ENCODE measurements at places on chromosomes 5 and 9. TPM values are rescaled to one million over a fixed set of nuclear protein-coding genes. Genes with fewer than 3 reads are reported as not detected.

DNA sequence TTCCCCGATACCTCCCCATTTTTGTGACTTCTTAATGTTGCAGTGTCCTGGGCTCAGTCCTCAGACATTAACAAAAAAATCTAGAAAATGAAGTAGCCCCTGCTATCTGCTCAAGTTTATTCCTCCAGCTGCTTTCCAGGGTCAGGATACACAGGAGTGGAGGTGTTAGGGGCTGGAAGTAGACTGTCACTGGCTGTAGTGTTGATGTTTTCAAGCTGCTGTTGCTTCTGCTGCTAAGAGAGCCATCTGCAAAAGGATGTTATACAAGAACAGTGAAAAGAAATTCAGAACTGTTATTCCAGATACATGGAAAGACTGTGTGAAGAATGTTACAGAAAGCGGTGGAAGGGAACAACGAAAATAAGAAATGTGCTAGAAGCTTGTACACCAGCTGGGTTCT is 10.7 kb downstream of the CD14 start:
- H3K4me3 ChIP-seq, result no peak overlapping the region
- H3K27me3 ChIP-seq, result no peaks in the 10 kb centered on the region
- H3K36me3 ChIP-seq, result no peaks in the 10 kb centered on the region
- no peak overlapping the region for H3K27ac ChIP-seq
- no peak for DNase-seq
- H3K4me1 ChIP-seq, result no peaks in the 10 kb centered on the region

LOX gene
- total RNA-seq, result not detected

GRCh38 chr9:124118894-124119293 is 107.3 kb downstream of the LHX2 start:
- DNase-seq, result no peak
- no peak overlapping the region for H3K27ac ChIP-seq
- no peaks in the 10 kb centered on the region for H3K27me3 ChIP-seq
- no peak overlapping the region for H3K4me3 ChIP-seq

- DNase-seq, result peak; percentile 23
- peaks cover 72% of the 10 kb centered on the region for H3K4me1 ChIP-seq
- H3K36me3 ChIP-seq, result no peaks in the 10 kb centered on the region
Measured at GRCh38 chr9:100087218-100087617, 11.6 kb downstream of the ERP44 start.

DNA sequence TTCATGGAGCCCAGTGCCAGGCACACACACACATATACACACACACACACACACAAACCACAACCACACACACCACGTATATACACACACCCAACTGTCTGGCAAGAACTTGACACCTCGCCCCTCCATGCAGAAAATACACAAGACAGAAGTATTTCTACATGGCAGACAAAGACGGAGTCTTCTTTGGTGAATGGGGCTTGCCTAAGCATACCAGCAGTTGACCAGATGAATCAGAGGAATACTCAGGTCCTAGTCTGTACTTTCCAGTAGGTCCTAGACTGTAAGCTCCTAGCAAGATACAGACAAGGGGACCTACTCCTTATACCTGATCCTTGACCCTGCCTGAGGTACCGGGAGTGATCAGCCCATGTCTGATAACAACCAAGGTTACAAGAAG is 60.1 kb downstream of the SIL1 start:
- no peaks in the 10 kb centered on the region for H3K4me1 ChIP-seq
- no peaks in the 10 kb centered on the region for H3K27me3 ChIP-seq
- no peak overlapping the region for H3K27ac ChIP-seq
- H3K4me3 ChIP-seq, result no peak overlapping the region
- no peaks in the 10 kb centered on the region for H3K36me3 ChIP-seq
- no peak for DNase-seq

GRCh38 chr5:130836729-130837649 is 328.1 kb downstream of the HINT1 start:
- no peaks in the 10 kb centered on the region for H3K4me1 ChIP-seq
- H3K27me3 ChIP-seq, result no peaks in the 10 kb centered on the region
- peak overlapping the region; percentile 71 for H3K4me3 ChIP-seq
- DNase-seq, result peak; percentile 25
- H3K36me3 ChIP-seq, result no peaks in the 10 kb centered on the region
- no peak overlapping the region for H3K27ac ChIP-seq

DNA sequence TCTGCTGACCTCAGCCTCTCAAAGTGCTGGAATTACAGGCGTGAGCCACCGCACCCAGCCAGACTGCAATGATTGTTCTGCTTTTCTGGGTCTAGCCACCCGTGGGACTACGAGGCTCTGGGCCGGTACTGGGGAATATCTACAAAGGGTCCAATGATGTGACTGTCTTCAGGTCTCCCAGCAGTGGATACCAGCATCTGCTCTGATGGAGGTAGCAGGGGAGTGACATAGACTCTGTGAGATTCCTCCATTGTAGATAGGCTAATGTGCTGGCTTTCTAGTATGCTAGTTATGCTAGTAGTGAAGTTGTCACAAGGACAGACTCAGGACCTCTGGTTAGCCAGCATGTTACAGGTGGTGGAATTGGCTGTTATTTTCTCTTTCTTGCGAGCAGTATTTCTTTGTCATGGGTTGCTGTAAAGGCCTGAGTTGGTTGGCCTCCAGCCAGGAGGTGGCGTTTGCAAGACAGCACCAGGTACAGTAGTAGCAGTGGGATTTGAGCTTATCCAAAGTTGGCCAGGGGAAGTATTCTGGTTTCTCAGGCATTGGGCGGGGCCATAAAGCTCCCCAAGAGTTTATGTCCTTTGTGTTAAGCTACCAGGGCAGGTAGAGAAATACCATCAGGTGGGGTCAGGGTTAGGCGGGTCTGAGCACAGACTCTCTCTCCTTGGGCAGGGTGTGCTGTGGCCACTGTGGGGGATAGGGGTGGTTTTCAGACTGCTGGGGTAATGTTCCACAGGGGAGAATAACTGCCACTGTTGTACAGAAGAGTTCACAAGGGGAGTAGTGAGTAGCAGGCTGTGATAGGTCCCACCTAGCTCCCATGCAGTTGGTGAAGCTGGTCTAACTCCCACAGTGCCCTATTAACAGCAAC is 105.2 kb downstream of the SGCD start:
- H3K36me3 ChIP-seq, result no peaks in the 10 kb centered on the region
- no peaks in the 10 kb centered on the region for H3K27me3 ChIP-seq
- no peak overlapping the region for H3K27ac ChIP-seq
- H3K4me3 ChIP-seq, result no peak overlapping the region

DNA sequence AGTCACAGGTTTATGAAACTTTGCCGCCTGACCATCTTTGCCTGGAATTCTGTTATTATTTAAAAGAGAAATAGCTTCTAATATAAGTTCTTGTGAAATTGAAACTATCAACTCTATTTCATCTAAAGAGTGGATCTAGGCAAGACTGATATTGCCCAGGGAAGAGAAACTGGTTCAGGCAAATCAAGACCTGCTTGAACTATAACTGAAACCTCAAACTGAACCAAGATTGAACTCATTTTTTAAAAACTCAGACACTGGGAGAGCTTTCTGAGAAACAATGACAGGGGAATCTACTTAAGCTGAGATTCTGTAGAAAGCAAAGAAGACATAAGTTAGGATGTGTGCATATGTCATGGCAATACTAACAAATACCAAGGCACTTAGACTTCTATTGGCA is 815.8 kb downstream of the BRINP1 start:
- H3K27me3 ChIP-seq, result no peaks in the 10 kb centered on the region
- no peaks in the 10 kb centered on the region for H3K36me3 ChIP-seq
- no peaks in the 10 kb centered on the region for H3K4me1 ChIP-seq
- no peak overlapping the region for H3K4me3 ChIP-seq
- no peak overlapping the region for H3K27ac ChIP-seq

DNA sequence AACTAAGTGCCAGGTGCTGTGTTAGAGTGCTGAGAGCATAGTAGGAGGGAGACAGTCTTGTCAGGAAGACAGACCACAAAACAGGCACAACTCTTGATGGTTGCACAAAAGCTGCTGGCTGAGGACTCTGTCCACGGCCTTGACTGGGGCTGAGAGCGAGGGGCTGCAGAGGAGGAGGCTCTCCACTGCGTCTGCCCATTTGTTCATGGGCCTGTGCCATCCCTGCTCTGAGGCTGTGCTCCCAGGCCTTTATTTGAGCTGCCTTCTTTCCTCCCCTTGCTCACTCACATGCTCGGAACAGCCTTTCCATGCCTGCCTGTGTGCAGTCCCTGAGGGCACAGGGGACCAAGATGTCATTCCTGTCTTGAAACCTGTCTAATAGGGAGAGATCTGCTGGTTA is 147.8 kb downstream of the CACNA1B start:
- peaks cover 4% of the 10 kb centered on the region for H3K4me1 ChIP-seq
- no peak overlapping the region for H3K4me3 ChIP-seq
- DNase-seq, result no peak
- no peaks in the 10 kb centered on the region for H3K27me3 ChIP-seq
- H3K27ac ChIP-seq, result no peak overlapping the region

- H3K4me1 ChIP-seq, result peaks cover 78% of the 10 kb centered on the region
- no peaks in the 10 kb centered on the region for H3K36me3 ChIP-seq
- H3K27ac ChIP-seq, result peak overlapping the region; percentile 69
- H3K27me3 ChIP-seq, result no peaks in the 10 kb centered on the region
- H3K4me3 ChIP-seq, result no peak overlapping the region
Measured at GRCh38 chr9:128073253-128073886, 5.3 kb downstream of the SLC25A25 start.

FAM78A gene
- total RNA-seq, result 93.5 TPM

DNA sequence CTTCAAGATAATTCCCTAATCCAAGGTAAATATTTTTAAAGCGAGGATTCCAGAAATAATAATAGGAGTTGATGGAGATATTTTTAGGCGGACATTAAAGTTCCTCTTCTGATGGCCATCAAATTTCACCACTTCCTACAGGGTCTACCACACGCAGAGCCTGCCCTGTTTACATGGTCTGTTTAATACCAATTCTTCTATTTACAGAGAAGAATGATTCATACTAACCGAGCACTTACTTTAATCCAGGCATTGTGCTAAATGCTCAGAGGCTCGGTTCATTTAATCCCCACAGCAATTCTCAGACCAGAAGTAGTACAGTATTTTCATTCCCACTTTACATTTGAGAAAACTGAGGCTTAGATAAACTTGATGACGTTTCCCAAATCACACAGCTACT is 3.0 kb upstream of the ITGA1 start:
- DNase-seq, result no peak
- H3K4me3 ChIP-seq, result no peak overlapping the region
- H3K27ac ChIP-seq, result no peak overlapping the region
- no peaks in the 10 kb centered on the region for H3K36me3 ChIP-seq

DNA sequence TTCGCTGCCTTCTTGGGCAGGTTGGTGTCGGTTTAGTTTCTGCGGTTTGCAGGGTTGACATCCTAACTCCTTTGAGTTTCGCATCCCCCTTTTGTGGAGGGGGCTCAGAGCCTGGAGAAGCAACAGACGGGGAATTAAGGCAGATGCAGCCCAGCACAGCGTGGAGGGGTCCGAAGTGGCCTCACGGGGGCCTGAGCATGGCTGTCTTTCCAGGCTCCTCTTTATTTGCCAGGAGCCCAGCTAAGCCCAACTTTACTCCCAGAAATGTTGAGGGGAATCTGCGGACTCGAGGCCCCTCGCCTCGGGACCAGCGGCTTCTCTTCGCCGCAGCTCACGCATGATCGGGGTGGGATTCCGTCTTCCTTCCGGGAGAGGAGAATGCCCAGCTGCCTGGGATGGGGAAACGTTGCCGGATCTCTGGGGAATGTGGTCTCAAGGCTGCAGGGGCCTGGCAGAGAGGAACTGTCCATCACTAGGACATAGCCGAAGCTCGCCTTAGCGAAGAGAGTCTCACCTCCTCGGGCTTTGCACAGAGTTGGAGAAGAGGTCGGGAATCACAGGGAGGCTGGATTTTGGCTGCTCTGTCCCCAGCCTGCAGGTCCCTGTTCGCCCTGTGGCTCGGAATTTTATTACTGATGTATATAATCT is 1.3 kb downstream of the RAI14 start:
- peaks cover 15% of the 10 kb centered on the region for H3K4me1 ChIP-seq
- H3K27me3 ChIP-seq, result peaks cover 6% of the 10 kb centered on the region
- no peaks in the 10 kb centered on the region for H3K36me3 ChIP-seq
- no peak for DNase-seq
- H3K27ac ChIP-seq, result no peak overlapping the region

DNA sequence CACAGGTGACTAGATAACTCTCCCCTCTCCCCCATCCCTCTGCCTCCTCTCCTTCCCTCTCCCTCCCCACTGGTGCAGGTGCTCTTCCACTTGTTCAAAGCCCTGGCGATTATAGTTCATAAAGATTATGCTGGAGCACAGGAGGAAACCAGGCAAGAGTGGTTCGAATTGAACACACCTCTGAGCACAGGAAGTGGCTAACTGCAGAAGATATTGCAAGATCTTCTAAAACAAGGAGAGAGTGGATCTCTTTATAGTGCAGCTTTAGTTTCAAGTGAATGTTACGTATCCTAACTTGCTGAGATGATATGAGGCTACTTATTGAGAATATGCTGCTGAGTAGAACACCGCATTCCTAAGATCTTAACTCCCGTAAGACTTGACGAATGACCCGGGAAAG is 178.4 kb downstream of the GOLPH3 start:
- H3K4me1 ChIP-seq, result no peaks in the 10 kb centered on the region
- no peak overlapping the region for H3K27ac ChIP-seq
- H3K4me3 ChIP-seq, result no peak overlapping the region
- H3K36me3 ChIP-seq, result no peaks in the 10 kb centered on the region
- DNase-seq, result no peak

RGS7BP gene
- not detected for total RNA-seq

GRCh38 chr9:131279196-131279862 is 3.0 kb upstream of the FAM78A start:
- no peak for DNase-seq
- H3K27me3 ChIP-seq, result no peaks in the 10 kb centered on the region
- H3K4me1 ChIP-seq, result peaks cover 27% of the 10 kb centered on the region
- no peak overlapping the region for H3K4me3 ChIP-seq
- no peaks in the 10 kb centered on the region for H3K36me3 ChIP-seq

GRCh38 chr9:76690973-76691370 is 73.3 kb upstream of the PCA3 start:
- DNase-seq, result no peak
- H3K4me1 ChIP-seq, result no peaks in the 10 kb centered on the region
- H3K4me3 ChIP-seq, result no peak overlapping the region
- no peaks in the 10 kb centered on the region for H3K27me3 ChIP-seq
- H3K36me3 ChIP-seq, result no peaks in the 10 kb centered on the region

DNA sequence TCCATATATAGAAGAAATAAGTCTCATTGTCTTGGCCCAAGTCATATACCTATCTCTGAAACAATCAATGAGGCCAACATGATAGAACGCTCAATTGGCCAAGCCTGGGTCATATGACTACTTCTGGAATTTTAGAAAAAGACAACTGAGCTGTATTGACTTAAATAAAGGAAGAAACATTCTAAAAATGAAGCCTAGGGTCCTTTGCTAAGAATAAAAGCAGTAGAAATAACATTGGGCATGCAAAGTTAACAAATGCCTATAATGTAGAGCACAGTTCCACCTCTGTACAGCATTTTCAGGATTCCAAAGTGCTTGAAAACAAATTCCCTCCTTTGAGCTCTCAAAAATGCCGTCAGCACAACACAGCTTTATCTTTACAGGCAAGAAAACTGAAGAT is 391.8 kb downstream of the PRELID2 start:
- no peak overlapping the region for H3K27ac ChIP-seq
- H3K36me3 ChIP-seq, result no peaks in the 10 kb centered on the region
- DNase-seq, result no peak

Data from CD4-positive, alpha-beta memory T cell (primary cell).